ENCODE measurements at places on chromosomes 6 and 20.

DNA sequence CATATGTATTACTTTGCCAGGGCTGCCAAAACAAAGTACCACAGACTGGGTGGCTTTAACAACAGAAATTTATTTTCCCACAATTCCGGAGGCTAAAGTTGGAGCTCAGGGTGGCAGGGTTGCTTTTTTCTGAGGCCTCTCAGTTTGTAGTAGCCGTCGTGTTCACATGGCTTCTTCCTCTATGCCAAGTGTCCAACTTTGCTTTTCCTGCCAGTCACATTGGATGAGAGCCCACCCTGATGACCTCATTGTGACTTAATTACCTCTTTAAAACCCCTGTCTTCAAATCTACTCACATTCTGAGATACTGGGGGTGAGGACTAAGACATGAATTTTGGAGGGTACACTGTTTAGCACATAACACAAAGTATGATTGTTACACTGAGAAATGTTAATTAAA lies 9.9 kb upstream of the ECT2L start:
- no peak for DNase-seq

DNA sequence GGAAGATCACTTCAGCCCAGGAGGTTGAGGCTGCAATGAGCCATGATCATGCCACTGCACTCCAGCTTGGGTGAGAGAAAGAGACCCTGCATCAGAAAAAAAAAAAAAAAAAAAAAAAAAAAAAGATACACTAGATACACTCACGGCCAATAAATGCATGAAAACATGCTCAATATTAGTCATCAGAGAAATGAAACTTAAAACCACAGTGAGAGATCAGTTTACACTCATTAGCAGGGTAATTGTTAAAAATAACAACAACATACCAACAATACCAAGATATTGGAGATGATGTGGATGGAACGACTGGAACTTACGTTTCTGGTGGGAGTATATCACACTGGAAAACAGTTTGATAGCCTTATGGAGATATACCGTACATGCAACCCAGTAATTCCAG lies 29.9 kb downstream of the HS3ST5 start:
- DNase-seq: no peak

GRCh38 chr20:50900261-50900660 lies 31.0 kb downstream of the ADNP start:
- DNase-seq: no peak

DNA sequence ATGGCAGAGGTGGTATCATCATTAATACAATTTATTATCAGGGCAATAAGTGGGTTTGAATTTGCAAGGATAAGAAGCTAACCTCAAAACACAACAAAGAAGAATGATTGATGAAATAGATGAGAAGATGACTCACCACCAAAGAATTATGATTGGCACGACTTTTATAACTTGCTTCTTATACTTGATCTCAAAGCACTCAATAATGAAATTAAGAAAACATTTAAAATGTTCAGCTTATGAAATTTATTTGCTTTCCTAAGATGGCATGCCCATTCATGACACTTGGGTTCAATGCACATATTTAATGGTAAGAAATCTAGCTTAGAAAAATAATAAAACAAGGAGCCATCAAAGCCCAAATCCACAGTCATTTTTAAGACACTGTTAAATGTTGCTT lies 477.5 kb downstream of the GJA1 start:
- no peak for DNase-seq

DNA sequence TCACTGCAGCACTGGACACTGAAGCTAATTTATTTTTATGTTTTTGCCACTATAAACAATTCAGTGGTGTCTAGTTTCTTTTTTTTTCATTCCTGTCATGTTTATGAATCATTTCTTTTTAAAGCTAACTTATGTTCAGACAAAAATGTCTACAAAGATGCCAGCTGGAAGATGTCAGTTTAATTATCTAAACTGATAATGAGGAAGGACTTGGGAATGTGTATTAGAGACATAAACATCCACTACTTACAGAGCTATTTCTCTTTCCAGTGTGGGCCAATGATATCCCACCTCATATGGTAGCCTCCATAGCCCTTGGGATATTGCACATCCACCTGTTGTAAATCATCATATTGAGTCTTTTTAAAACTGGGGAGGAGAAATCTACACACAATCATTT lies 132.1 kb upstream of the FAM184A start:
- no peak for DNase-seq

DNA sequence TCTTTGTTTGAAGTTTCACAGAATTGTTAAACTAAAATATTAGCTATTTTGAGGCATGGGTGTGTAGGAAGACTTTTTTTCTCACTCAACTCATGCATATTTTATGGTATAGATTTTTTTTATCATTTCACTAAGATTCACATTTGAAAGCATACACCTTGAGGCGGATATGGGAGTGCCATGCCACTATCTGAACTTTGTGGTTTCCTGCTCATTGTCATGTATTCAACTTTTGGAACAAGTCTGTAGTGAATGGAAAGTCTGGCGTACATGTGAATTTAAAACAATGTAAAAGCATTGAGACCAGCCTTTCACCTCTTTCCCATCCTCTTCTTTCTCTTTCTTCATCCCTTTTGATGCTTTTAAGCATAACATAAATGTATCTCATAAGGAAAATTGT lies 147.9 kb downstream of the TPBG start:
- DNase-seq: no peak

DNA sequence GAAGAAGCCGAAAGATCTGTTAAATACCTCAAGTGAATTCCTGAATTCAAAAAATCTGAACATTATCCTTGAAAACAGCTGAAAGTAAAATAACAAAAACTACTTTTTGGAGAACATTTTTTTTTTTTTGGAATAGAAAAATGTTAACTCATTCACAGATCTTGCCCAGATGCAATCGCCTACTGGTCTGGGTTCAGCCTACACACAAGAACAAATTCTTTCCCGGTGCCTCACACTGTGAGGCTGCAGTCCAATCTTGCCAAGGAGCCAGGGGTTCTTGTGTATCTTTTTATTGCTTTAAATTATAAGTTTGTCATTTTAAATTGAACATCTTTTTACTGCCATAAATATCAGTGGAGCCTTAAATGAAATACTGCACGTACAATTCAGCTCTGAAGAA lies 41.2 kb upstream of the TMEM200A start:
- no peak for DNase-seq

- no peak for DNase-seq
Measured at GRCh38 chr20:7770578-7770977, 169.7 kb downstream of the HAO1 start.

DNA sequence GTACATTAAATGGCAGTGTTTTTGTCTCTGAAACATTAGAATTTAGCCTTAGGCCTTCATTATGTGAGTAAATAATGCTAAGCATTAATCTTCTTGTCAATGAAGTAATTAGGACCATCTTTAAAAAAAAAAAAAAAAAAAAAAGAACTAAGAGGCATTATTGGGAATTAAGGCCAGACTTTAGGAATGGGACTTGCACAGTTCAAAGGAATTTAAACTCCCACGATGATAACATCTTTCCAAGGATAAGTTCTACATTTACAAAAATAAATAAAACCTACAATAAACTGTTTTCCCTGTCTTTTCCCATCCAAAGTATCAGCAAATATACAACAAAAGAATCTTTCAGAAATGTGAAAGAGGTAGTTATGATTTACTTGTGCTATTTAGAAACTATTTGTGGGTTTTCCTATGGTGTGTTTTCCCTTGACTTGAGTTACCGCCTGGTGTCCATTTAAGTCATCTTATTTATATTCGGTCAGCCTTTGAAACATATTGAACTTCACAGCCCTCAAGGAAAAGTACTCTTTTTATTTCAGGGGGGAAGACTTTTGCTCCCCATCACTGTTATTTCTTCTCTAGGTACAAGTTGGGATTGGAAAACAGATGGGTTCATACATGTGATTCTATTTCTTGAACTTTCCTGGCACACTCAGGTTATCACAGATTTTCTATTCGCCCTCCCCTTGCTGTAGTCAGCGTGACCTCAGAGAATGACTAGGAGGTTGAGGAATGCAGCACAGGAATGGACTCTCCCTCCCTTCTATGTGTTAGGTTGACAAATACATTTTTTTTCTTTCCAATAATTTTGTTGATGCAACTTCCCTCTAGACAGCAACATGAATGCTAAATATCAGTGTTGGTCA lies 13.6 kb downstream of the STMND1 start:
- DNase-seq: no peak
